Breast epithelium (tissue), 4 donors: ENCODE measurements at places on chromosomes 7 and 10. TPM values are rescaled to one million over a fixed set of nuclear protein-coding genes. Genes with fewer than 3 reads are reported as not detected.

DNA sequence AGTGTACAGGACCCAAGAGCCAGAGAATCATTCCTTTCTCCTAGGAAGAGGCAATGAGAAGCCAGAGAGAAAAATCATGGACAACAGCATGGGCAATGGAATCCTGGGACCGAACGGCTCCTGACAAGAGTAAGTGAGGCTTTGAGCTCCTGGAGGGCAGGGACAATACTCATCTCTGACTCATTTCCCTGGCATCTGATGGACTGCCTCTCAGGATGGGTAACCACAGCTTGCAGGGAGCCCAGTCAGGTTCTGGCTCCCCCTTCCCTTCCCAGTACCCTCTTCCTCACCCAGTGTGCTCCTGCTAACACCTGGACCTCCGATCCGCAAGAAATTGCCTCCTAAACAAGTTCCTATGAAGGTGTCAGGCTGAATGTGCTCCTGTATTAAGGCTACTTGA lies 51.2 kb upstream of the SORCS3 start:
- DNase-seq = no peak

DNA sequence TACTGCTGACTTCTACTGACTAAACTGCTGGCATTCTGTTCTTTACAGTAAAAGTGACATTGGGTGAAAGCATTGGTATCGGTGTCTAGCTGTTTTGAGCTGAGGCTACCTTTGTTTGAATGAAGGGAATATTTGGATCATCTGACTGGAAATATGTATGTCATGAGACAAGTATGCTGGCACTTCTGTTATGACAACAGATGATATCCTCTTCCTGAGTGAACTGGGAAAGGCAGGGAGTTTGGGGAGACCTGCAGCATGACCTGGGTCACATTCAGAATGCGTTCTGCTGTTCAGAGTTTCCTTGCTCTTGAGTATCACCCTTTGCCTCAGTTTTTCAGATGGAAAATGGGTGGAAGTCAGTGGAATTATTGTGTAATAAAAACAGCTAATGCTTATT lies 81.8 kb downstream of the PLCE1 start:
- no peak for DNase-seq

DNA sequence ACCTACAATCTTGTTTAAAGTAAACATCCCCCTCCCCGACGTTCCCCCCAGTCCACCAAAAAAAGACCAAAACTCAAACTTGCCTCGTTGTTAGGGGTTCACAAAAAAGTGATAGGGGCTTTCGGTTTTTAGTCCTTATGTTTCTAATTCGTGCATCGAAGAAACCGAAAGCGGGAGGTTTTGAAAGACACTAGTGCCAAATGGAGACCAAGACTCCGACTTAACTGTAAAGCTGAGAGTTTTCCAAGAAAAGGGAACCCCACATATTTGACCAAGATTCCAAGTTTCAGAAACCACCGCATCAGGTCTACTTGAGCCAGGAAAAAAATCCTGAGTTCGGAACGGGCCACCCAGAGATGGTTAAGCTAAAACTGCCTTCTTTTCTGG lies 534 bp downstream of the PSMA2 start:
- DNase-seq = no peak

- DNase-seq = no peak
These were observed 66.9 kb downstream of the NXPH1 start for GRCh38 chr7:8500286-8500685.

DNA sequence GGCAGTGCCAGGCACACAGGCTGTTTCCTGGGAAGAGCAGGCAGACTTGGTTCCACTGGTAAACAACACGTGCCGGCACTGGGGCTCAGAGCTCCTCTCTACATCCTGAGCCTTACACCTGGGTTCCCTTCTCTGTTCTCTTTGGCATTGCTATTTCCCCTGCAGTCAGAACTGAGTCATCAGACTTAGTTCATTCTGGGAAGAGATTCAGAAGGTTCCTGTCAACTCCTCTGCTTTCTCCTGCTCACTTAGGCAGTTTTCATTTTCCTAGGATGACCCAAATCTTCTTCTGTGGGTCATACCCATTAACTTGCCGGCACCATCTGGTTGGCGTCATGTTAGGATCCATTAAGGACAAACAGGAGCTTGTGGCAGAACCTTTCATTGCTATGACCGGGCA lies 33.4 kb upstream of the LRRC18 start:
- no peak for DNase-seq

DNA sequence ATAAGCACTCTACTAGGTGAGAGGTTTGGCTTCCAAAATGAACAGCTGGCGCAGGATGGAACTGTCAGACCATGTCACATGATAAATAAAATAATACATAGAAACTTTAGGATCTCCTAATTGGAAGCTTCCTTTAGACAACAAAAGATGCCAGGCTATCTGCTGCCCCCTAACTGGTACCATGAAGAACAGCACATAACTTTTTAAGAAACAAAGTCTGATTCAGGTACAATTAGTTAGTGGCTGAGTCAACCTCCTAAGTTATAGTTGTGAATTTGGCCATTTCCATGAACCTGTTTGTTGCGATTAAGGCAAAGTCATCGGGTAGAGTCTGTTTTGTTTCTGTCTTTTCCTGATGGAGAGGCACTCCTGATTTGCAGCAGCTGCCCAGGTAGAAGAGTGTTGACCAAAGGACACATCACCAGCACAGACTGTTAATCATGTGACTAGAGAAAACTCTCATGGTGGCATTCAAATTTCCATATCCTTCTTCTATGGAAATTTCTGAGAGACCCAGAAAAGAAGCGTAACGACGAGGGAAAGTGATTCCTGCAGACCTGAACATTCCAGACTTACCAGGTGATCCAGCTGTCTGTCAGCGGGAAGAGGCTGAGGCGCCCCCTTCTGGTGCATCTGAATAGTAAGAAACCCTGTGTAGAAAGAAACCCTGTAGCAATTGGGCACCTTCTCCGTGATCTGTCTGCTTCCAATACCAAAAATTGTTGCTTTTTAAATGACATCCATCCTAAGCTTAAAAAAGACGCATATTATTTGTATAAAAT lies 8.6 kb upstream of the INHBA start:
- DNase-seq = no peak

DNA sequence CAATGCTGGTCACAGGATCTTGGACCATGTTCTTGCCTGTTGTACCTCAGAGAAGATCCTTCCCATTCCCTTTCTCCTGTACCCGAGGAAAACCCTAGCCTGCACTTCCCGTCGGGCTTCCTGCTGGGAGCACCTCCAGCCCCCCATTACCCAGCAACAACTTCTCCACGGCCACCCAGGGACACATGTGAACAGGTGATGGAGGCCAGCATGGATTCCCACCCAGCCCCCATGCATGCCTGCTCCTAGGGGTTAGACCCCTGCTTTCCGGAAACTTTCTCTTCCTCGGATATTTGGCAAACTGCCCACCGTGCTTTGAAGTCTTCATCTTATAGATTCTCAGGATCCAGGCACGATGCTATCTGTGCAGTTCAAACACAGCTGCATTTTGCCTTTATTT lies 67.3 kb downstream of the CALML3 start:
- DNase-seq = no peak

DNA sequence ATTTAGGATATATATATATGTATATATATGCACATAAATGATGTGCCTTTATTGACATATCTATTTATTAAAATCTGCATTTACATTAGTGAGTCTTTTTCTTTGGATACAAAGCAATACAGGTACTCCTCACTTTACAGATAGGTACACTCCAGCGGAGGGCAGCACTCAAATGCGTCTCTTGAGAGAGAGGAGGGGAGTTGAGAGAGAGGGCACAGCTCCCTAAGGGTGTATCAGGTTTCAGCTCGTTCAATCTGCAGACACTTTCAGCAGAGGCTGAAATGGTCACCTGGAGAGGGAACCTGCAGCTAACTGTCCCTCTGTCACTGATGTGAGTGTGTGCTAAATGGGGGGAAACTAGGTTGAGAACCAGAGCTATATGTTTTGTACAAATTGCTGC lies 21.5 kb downstream of the C10orf53 start:
- no peak for DNase-seq

The NKX1-2 gene
- total RNA-seq = 0.73 TPM

The CALHM1 gene
- not detected for total RNA-seq

The BLVRA gene
- total RNA-seq = 80.6 TPM

The CFAP69 gene
- total RNA-seq = 21.8 TPM

The DRGX gene
- not detected for total RNA-seq

The CYP3A7 gene
- total RNA-seq = 2.3 TPM

The RET gene
- total RNA-seq = 0.96 TPM

The SAMD9L gene
- 8.6 TPM for total RNA-seq
